Stimulated activated CD4-positive, alpha-beta T cell treated with anti-CD3 and anti-CD28 coated beads, Interleukin-15, amount 100 ng/mL, for 1 hour (primary cell): ENCODE measurements at places on chromosomes 7 and 10.
A peak's percentile ranks its signal among the peaks of the same experiment; 100 is the strongest.

DNA sequence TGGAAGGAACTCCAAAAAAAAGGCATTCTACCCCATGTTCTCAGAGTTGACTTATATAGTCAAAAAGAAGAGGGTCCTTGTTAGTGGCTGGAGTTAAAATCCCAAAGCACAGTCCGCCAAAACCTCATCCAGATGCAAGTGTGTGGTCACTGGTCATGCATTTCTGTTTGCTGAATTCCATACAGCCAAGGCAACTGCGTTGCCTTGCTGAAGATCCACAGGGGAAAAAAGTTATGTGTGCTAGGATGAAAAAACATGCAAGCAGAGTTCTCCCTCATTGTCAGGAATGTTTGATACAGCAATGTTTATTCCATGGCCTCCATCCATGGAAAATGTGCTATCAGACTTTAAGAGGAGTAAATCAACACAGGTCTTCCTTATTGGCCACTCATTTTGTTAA lies 213.1 kb downstream of the CREB5 start:
- no peak for DNase-seq

- no peak for DNase-seq
Measured at GRCh38 chr7:4015371-4015770, 666.7 kb upstream of the FOXK1 start.

GRCh38 chr7:28621369-28621841 lies 209.1 kb downstream of the CREB5 start:
- DNase-seq, result no peak

DNA sequence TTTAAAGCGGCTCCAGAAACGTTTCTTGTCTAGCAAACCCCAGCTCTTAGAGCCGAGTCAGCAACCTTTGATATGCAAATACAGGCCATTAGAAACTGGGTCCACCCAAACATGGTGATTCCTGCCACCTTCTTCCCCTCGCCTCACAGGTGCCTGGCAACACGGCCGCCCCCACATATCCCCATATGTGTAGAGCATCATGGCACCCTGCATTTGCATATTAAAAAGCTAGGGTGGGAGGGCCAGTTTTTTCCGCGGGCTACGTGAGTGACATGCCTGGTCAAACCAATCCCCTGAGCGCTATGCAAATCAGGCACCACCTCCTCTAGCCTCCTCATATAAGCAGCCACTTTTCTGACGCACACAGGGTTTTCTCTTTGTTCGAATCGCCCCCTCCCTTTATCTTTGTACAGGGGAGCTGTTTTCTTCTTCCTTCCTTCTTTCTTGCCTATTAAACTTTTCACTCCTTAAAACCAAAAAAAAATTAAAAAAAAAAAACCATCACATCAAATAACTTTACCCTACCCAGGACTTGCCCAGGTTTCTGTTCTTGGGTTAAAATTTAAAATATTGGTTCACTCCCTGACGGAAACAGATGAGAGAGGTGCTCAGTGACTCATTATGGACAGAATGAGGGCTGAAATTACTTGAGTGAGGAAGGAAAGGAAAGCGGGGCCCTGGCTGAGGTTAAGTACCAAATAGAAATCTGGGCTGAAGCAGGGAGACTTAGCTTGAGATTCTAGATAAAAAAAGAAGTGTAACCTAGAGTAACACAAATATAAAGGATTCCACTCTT lies 59.8 kb downstream of the COA1 start:
- peak; percentile 35 for DNase-seq

GRCh38 chr7:114830952-114831351 lies 90.9 kb upstream of the MDFIC start:
- DNase-seq, result no peak

GRCh38 chr7:91609525-91609924 lies 271.0 kb downstream of the MTERF1 start:
- DNase-seq, result no peak

GRCh38 chr10:22850541-22850940 lies 77.3 kb upstream of the ARMC3 start:
- no peak for DNase-seq

DNA sequence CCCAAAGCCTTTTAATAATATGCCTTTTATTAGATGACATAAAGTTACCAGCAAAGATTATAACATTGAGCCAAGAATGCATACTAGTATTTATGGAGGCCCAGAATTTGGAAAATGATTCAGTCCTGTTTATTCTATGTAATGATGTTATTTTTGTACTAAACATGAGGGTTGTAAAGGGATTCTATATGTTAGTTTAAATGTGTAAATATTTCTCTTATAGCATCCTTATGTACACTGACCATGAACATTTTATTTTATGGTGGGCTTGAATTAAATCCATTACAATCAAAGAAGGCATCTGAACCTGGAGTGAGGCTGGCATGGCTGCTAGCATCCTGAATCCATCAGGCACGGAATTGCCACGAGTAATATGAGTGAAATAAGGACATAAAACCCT lies 80.2 kb downstream of the RAB18 start:
- no peak for DNase-seq

GRCh38 chr7:70237256-70237655 lies 639.0 kb downstream of the AUTS2 start:
- no peak for DNase-seq

- no peak for DNase-seq
Measured at GRCh38 chr10:72564596-72564995, 61.3 kb downstream of the MICU1 start.

- DNase-seq, result no peak
Measured at GRCh38 chr7:32048970-32049491, 21.2 kb downstream of the PDE1C start.

DNA sequence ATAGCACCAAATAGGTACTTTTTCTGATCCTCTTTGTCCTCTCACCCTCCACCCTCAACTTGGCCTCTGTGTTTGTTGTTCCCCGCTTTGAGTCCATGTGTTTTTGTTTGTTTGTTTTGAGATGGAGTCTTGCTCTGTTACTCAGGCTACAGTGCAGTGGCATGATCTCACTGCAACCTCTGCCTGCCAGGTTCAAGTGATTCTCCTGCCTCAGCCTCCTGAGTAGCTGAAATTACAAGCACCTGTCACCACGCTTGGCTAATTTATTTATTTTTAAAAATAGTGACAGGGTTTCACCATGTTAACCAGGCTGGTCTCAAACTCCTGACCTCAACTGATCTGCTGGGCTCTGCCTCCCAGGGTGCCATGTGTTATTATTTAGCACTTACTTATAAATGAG lies 5.3 kb downstream of the ZNF273 start:
- DNase-seq, result no peak

DNA sequence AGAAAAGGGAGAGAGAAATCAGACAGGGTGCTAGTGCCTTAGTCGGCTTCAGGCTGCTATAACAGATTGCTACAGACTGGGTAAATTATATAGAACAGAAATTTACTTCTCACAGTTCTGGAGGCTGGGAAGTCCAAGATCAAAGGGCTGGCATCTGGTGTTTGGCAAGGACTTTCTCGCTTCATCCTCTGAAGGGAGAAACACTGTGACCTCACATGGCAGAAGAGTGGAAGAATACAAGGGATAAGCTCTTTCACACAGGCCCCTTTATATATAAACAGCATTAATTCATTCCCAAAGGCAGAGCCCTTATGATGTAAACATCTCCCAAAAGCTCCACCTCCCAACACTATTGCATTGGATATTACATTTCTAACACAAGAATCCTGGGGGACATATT lies 235.5 kb upstream of the INHBA start:
- DNase-seq, result no peak

DNA sequence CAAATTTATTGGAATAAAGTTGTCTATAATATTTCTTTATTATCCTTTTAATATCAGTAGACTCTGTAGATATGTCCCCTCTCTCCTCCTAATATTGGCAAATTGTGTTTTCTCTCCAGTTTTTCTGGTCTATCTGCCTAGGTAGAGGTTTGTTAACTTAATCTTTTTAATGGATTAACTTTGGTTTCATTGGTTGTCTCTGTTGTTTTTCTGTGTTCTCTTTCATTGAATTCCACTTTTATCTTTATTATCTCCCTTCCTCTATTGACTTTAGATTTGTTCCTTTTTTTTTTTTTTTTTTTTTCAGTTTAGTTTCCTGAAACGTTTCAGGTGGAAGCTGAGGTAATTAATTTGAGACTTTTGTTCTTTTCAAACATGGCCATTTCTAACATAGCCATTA lies 10.6 kb downstream of the PLEKHS1 start:
- no peak for DNase-seq

DNA sequence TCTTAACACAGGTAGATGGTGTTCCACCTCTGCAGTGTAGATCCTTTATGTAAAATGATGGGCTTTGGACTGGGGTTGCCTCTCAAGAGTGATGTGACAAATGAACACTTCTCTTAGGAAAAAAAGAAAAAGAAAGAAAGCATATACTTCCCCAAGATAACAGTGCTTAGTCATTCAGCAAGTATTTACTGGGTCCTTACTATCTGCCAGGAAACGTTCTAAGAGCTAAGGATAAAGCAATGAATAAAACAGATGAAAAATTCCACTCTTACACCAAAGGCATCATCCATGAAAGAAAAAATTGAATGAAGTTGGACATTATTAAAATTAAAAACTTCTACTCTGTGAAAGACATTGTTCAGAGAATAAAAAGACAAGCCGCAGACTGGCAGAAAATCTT lies 177.3 kb downstream of the C7orf25 start:
- no peak for DNase-seq

DNA sequence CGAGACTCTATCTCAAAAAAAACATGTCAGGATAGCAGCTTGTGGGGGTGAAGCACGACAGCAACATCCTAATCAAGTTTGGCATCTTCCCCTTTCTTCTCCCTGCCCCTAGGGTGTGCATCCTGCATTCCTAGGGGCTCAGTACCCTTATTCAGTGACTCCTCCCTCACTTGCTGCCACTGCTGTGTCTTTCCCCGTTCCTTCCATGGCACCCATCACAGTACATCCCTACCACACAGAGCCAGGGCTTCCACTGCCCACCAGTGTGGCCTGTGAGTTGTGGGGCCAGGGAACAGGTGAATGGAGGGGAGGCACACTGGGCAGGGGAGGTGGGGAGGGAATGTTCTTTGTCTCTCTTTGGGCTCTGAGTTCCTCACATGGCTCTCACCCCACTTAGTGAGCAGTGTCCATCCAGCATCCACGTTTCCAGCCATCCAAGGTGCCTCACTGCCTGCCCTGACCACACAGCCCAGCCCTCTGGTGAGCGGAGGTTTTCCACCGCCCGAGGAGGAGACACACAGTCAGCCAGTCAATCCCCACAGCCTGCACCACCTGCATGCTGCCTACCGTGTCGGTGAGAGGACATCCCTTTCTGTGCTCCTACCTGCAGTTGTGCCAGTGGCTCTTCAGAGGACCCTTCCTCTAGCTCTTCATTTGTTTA lies 11.4 kb downstream of the NDST2 start:
- no peak for DNase-seq

DNA sequence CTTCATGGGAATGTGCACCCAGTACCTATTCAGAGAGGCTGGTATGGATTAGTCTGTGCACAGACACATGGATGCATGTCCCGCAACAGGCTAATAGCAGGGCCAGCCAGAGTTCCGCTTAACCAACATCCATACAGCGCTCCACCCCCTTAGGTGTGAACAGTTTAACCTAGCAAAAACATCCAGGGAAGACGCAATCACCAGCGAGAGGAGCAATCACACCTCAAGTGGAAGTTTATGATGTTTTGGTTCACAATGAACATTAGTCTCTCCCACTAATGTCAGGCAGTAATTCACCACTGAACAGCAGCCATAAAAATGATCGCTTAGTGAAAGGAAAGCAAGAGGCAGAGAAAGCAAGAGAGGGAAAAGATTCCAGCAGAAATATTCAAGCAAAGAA lies 91.1 kb downstream of the PLXNA4 start:
- no peak for DNase-seq

DNA sequence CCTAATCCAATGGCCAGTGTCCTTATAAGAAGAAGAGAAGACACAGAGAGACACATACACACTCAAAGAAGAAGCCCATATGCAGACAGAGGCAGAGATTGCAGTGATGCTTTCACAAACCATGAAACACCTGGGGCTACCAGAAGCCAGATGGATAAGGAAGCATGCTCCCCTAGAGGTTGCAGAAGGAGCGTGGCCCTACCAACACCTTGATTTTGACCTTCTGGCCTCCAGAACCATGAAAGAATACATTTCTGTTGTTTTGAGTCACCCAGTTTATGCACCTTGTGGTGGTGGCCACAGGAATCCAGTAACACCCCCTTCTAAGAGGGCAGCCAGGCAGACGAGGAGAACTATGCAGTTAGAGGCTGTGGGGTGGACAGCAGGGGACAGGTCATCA lies 43.5 kb downstream of the AOC1 start:
- DNase-seq, result no peak

DNA sequence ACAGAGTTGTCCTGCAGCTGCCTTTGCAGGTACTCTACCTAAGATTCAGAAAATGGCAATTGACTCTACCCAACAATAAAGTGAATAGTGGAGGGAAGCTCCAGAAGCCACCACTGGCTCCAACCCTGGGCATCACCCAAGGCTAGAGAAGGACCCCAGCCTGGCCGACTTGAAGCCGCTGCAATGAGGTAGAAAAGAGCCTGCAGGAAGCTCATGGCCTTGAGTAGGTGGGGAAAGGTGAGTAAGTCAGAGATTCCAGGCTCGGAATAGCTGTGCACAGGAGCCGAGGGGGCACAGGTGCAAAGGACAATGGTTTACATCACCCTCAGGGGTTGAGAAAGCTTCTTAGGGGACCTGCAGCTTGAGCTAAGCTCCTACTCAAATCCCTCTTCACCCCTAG lies 83.6 kb downstream of the AOAH start:
- no peak for DNase-seq

GRCh38 chr10:125980521-125981035 lies 84.2 kb downstream of the FANK1 start:
- no peak for DNase-seq

- no peak for DNase-seq
Measured at GRCh38 chr10:82924711-82925110, 1049.7 kb downstream of the NRG3 start.

- no peak for DNase-seq
Measured at GRCh38 chr10:71608819-71609768, 110.5 kb downstream of the C10orf105 start.

DNA sequence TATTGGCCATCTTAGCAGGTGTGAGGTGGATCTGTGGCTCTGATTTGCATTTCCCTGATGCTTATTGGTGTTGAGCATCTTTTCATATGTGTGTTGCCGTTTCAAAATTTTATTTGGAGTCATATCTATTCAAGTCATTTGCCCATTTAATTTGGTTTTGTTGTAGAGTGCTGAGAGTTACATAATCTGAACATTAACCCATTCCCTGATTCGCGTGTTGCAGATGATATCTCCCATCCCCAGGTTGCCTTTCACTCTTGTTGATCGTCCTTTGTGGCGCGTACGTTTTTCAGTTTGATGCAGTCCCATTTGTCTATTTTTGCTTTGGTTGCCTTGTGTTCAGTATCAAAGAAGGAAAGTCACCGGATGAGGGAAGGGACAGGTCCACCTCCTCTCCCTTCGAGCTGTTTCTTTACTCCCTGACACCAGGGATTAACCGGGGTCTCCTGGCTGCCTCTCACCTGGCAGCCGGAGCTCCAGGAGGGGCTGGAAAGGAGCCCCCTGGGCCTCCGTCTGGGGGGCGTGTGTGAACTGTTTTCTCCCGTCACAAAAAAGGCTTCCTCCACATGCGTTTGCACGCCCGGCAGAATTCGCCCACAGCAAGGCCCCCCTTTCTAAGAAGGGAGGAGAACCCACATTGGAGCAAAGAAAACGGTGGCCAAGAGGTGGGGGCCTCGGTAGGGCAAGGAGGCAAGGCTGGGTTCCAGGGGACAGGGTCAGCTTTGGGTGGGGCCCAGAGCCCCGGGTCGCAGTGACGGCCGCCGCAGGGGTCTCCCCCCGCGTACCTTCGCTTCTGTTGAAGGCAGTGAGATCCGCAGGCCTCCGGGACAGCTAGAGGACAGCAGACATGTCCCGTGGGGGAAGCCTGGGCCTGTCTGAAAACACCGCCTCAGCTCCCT lies 8.3 kb downstream of the MNX1 start:
- DNase-seq, result no peak

- DNase-seq, result no peak
Measured at GRCh38 chr7:158066085-158066484, 521.5 kb downstream of the PTPRN2 start.
